ENCODE measurements at places on chromosomes 16 and 17.

GRCh38 chr17:77523540-77523939 lies 382.8 kb downstream of the SEC14L1 start:
- ATAC-seq, result peak; percentile 77

DNA sequence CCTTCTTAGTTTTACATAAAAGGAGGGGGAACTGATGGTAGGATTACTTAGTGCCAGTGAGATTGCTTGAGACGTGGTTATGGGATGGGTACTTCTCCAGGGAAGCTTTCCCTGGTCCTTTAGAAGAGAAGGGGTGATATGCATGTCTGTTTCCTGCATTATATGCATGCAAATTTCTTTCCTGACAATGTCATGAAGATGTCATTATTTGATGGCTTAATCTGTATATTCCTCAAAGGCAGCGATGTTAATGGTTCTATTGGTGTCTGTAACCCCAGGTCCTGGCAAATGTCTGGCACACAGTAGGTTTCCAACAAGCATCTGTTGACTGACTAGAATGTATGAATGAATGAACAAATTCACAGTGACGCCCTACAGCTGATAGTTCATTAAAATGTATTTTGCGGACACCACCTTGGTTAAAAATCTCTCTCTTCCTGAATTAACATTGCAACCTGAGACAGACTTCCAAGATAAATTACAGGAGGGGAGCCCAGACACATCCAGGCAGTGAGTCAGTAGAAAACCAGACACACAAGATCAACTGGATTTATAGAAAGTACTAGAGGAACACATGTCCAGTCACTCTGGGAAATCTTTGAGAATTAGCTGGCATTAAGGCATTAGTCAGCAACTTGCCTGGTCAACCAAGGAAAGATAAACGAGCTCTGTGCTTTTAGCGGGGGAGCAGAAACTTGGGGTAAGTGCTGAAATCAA lies 293.4 kb downstream of the XYLT1 start:
- peak; percentile 55 for ATAC-seq

DNA sequence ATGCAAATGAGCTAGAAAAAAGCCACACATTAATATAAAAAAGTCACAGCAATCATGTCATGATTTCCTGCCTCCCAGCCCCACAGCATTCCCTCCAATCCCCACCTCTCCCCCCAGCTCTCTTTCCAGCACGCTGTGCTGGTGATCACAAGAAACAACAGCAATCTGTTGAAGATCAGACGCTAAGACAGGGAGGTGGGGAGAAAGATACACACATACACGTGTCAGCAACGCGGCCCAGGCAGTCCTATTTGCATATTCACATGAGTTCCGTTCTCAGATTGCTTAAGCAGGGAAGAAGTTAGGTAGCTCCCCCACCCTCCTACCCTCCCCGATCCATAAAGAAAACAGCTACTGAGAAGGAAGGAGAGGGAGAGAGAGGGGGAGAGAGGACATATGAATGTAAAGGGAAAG lies 405.5 kb upstream of the PSMD7 start:
- ATAC-seq, result peak; percentile 90

- peak; percentile 90 for ATAC-seq
Measured at GRCh38 chr16:10181196-10182162, 749 bp downstream of the GRIN2A start.

GRCh38 chr17:38603786-38604478 lies 1.8 kb downstream of the SRCIN1 start:
- no peak for ATAC-seq

- peak; percentile 56 for ATAC-seq
Measured at GRCh38 chr16:3879258-3879886, 1.1 kb downstream of the CREBBP start.

DNA sequence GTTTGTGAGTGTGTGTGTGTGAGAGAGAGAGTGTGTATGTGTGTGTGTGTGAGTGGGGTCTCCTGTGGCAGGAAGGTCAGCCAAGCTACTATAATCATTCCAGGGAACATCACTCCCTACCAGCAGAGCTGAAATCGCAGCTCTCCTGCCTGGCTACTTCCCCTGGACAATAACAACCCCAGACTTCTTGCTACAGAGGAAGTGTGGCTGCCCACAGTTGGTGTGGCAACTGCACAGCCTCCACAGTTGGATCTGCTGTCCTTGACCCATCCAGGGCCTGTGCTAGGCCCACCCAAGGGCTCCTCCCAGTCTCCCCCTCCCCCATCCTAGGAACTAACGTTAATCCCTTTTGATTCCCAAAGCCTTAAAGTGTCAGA lies 1.5 kb downstream of the SLC13A5 start:
- ATAC-seq, result no peak

- ATAC-seq, result no peak
Measured at GRCh38 chr17:17824783-17825614, 11.8 kb downstream of the SREBF1 start.

DNA sequence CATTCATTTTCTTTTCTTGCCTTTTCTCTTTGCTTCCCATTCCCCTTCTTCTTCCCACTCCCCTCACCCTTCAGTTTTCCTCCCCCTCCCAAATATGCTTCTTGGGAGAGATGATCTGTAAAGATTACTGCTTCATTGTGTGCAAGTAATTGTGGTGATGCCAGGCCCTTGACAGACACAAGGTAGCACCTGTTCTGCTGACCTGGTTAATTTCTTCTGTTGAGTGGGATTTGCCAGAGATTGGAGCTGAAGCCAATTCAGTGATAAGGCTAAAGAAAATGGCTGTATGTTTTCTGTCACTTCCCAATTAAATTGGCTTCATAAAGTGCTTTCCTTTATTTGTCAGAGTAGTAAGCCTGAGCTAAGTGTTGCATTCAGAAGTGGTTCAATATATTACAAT lies 44.5 kb downstream of the AATF start:
- ATAC-seq, result no peak

GRCh38 chr16:54519161-54519695 lies 232.6 kb upstream of the IRX3 start:
- no peak for ATAC-seq

DNA sequence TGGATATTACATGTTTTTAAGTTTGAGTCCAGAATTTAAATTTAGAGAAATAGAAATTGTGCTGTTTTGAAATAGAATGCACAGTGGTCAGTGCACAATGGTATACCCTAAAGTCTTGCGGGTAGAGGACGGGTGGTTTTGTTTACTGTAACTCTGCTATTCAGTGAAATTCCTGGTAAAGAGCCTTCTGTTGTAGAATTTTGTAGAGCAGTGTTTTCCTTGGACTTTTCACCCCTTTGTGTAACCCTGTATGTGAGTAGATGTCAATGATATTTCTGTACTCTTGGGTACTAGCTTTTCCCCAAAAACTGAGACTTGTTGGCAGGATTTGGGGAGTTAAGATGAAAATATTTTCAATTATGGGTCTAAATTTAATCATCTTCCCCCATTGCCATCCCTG lies 19.5 kb downstream of the IST1 start:
- no peak for ATAC-seq

GRCh38 chr16:50781043-50781442 lies 39.2 kb downstream of the CYLD start:
- ATAC-seq, result no peak

DNA sequence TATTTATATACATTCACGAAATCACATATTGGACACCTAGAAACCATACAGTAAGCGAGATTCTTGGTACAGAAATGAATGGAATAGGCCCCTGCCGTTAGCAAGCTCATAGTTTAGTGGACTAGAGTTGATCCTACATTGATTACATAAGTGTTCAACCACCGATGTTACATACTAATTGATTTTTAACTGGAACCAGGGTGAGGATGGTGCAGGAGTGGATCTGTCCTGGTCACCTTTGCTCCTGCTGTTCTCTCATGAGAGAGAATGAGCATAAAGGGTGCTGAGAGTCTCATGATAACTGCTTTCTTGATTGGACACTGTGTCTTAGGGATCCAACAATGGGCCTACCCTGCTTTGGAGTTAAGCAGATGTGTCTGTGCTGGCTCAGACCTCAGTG lies 13.9 kb downstream of the MAP2K4 start:
- no peak for ATAC-seq

DNA sequence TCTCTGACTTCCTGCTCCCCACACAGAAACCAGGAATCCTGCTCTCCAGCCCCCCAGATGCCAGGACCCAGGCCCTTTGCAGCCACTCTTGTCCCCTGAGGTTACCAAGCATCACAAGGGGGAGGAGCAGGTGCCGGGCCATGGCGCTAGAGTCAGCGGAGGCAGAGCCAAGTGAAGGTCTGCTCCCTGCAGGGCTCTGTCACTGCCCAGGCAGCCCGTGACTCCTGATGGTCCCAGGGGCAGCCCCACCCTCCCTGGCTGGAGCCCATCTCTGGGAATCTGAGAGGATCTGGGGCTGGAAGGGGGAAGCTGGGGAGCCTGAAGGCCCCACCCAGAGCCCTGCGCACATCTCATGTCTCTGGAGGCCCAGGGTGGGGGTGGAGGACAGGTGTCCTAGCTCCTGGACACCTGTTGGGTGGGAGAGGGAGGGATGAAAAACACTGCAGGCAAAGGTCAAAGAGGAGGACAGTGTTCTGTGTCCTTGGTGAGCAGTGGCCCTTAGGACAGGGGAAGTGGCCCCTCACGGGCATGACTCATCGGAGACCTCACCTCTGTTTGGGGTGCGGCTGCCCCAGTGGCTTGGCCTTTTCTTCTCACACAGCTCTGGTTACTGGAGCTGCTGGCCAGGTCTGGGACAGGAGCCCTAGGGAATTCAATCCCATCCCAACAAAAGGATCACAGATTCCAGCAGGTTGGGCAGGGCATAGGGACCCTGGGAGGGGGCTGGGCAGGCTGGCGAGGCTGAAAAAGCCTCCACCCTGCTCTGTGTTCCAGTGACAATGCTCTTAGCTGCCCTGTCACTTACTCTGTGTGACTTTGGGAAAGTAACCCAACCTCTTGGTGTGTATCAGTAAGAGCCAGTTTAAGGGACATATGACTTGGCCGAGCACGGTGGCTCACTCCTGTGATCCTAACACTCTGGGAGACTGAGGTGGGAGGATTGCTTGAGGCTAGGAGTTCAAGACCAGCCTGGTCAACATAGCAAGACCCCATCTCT lies at the start of gene PRSS36:
PRSS36 (minus strand) TSS at position 173 of the 997 bp plus-strand sequence; CDS start at position 142, 31 bp downstream.
- ATAC-seq, result no peak

- peak; percentile 36 for ATAC-seq
Measured at GRCh38 chr17:13776027-13776551, 174.4 kb upstream of the HS3ST3A1 start.

DNA sequence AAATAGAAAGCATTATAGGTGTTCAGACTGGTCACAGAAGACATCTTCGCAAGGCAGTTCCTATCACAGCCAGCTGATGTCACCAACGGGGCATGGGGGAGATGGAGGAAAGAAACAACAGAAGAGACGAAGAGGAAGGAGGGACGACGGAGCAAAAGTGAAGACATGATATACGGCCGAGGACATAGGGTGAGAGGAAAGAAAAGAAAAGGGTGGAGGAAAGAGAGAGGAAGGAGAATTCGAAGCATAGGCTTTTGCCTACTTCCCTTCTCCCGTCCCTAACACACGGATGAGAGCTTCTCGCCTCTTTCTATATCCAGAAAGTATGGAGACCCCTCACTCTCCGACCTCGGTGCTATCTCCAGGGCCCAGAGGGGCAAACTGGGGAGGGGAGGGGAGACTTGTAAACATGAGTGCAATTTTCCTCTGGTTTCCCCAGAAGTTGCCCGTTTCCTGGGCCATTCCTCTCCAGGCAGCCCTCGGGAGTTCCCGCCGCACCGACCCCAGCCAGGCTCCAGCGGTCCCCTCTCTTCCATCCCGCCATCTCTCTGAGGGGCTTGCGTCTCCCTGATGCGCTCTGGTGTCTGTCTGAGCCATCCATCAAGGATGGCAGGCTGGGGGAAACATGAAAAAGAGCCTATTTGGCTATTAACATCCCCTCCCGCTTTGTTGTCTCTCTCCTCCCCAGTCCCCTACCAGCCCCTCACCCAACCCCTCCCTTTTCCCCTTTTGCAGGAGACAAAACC lies 26.0 kb downstream of the COPZ2 start:
- ATAC-seq, result peak; percentile 54

GRCh38 chr16:77657016-77657415 lies 65.3 kb upstream of the NUDT7 start:
- no peak for ATAC-seq

- ATAC-seq, result no peak
Measured at GRCh38 chr17:4742629-4743028, 2.9 kb upstream of the CXCL16 start.

DNA sequence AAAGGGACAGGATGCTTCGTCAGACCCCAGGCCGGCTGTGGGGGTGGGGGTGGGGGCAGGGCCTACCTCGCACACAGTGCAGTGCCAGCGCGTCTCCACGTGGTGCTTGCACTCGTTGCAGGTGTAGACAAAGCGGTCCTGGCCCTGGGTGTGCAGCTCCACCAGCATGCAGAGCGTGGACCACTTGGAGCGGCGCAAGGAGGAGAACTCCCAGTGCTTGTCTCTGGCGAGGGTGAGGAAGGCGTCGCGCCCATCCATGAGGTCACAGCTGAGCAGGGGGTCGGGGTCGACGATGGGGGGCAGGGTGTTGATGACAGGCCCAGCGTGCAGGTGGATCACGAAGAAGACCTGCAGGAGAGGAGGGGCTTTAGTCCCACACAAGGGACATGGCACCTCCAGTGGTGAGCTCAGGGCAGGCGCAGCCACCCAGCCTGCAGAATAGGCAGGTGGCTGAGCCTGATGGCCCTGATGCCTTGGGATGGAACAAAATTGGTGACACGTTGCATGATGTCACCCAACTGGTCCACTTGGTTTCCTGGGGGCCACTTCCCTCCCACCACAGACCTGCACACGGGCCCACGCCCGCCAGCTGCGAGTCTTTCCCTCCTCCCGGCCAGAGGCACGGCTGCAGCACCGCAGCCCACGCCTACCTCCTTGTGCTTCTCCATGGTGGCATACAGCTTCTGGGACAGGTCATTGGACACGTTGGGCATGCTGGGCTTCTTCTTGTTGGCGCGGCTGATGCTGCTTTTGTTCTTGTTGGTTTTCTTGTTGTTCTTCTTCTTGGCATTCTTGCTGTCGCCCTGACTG lies 14.0 kb upstream of the TRAP1 start:
- peak; percentile 8 for ATAC-seq

DNA sequence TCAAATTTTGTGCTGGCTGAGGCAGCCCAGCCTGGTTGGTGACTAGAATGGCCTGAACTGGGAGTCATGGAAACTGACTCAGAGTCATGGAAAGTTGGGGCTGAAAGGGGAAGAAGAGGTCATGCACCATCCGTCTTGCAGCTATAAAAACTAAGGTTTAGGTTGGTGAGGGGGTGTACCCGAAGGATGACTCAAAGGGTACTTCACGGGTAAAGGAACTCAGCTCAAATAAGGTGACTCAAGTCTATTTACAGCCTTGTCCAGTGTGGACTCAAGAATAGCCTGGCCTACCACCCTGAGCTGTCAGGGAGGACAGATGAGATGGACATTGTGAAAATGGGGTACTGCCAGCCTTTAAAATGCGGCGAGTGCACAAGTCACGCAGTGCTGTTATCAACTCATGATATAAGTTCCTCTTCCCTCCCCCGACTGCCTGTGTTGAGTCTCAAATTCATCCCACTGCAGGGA lies 18.6 kb downstream of the CD300LB start:
- no peak for ATAC-seq

- no peak for ATAC-seq
Measured at GRCh38 chr16:30077656-30078055, 1.9 kb downstream of the PPP4C start.

- peak; percentile 89 for ATAC-seq
Measured at GRCh38 chr17:57440522-57441269, 184.4 kb downstream of the MSI2 start.

GRCh38 chr16:78425891-78426510 lies 326.5 kb downstream of the WWOX start:
- no peak for ATAC-seq

Measured in motor neuron (in vitro differentiated cells).